ENCODE measurements at places on chromosomes 2 and 18.

DNA sequence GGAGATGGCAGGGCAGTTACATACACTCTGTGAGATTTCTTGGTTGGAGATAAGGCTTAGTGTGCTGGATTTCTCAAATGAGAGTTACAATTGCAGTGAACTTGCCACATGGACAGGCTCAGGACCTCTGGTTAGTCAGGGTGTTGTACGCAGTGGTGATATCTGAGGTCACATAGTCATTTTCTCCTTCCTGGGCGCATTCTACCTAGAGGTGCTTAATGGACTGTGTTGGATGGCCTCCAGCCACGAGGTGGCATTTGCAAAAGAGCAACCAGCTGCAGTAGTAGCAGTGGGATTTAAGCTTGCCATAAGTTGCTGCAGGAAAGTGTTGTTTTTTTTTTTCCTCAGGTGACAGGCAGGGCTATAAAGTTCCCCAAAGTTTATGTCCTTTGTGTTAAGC, 173.8 kb upstream of the TMEM200C start:
- DNase-seq, result no peak

DNA sequence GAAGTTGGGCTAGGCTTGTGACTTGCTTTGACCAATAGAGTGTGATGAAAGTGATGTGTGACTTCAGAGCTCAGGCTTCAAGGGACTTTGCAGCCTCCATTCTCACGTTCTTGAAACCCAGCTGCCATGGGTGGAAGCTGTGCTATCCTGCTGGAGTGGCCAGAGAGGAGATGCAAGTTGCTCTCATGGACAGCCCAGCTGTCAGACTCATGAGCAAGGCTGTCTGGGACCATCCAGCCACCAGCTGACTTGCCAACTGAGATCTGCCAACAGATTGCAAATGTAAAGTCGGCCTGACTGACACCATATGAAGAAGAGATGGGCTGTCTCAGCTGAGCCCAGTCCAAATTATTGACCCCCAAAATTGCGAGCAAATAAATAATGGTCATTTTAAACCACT, 226.4 kb upstream of the CXCR4 start:
- no peak for DNase-seq

GRCh38 chr2:46413631-46414030, 65.7 kb upstream of the TMEM247 start:
- no peak for DNase-seq

DNA sequence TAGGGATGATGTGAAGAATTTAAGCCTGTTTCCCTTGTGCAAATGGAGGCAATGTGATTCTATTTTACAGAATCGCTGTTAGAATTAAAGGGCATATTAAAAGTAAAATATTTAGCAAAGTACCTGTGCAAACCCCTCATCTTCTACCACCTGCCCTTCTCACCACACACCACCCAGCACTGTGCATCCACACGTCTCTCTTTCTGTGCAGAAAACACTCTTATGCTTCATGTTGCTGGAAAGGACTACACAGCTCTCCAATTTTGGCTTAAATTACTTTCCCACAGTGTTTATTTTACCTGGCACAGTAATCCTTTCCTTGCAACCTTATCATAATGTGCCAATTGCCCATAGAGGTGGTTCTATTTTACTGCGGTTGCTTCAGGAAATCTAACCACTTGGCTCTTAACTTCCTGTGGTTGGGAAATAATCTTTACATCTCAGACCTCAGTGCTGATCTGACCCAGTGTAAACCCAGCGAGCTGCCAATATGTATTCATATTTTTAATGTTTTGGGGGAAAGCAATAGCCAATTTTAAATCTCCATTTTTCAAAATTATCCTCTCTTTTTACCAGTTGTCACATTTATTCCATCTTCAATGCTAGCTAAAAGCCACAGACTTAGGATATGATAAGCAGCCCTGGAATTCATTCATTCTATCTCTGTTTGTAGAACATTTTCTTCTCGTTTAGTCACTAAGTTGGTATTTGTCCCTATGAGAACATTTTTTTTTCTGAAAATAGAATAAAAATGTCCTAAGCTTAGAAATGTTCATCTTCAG, 250.9 kb downstream of the DSEL start:
- DNase-seq, result no peak
